ENCODE measurements at places on chromosomes 4 and X. TPM values are rescaled to one million over a fixed set of nuclear protein-coding genes. Genes with fewer than 3 reads are reported as not detected.

DNA sequence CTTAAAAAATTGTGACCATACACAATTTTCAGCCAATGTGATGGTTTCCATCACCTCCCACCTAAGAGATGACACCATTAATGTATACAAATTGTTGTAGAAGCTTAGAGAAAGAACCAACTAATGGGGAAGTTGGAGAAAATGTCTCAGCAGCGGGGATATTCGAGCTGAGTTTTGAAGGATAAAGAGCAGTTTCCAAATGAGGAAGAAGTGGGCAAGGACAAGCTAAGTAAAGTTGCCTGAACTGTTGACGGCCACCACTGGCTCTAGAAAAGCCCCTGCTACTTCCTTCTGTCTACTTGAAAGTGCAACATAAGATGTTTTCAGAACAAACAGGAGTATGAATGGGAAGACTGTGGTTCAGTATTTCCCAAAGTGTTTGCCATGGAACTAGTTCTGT, 92.0 kb downstream of the CHRNA9 start:
- H3K4me1 ChIP-seq: no peaks in the 10 kb centered on the region
- H3K36me3 ChIP-seq: no peaks in the 10 kb centered on the region
- no peak for DNase-seq
- no peaks in the 10 kb centered on the region for H3K27me3 ChIP-seq
- H3K27ac ChIP-seq: no peak overlapping the region
- no peak overlapping the region for H3K4me3 ChIP-seq

- no peak overlapping the region for H3K27ac ChIP-seq
- H3K4me3 ChIP-seq: no peak overlapping the region
- H3K36me3 ChIP-seq: no peaks in the 10 kb centered on the region
- no peaks in the 10 kb centered on the region for H3K4me1 ChIP-seq
- peaks cover 2% of the 10 kb centered on the region for H3K27me3 ChIP-seq
These were observed 719.5 kb upstream of the SLIT2 start for GRCh38 chr4:19531906-19532848.

- no peak overlapping the region for H3K27ac ChIP-seq
- H3K36me3 ChIP-seq: no peaks in the 10 kb centered on the region
- H3K4me1 ChIP-seq: no peaks in the 10 kb centered on the region
- no peaks in the 10 kb centered on the region for H3K27me3 ChIP-seq
These were observed 68.6 kb downstream of the CDS1 start for GRCh38 chr4:84651499-84651898.

MAGEC2 gene
- polyA plus RNA-seq: not detected
